ENCODE measurements at places on chromosomes 4 and X.

DNA sequence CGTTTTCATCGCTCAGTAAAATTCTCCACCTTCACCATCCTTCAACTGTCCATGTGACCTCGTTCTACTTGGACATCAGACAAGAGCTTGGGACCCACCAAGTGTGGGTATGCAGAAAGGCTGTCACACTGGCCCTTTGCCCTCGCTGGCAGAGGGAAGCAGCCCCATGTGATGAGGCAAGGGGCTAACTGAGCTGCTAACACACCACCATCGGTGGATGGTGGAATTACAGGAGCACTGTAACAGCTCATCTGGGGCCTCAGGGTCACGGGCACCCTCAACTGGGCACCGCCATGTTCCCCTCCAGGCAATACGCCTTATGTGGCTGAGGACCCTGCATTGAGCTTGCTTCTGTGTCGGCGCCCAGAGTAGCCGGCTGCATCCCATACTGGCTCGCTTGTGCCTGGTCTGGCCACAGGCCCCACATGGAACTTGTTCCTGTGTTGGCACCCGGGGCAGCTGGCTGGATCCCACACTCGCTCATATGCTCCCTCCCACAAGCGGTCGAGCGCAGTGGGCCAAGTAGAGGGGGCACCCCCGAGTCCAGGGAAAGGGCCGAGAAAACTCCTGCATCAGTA, 109.5 kb downstream of the TAB3 start:
- DNase-seq = no peak

- DNase-seq = no peak
Observed at GRCh38 chr4:114019969-114020358, 40.5 kb upstream of the ARSJ start.

DNA sequence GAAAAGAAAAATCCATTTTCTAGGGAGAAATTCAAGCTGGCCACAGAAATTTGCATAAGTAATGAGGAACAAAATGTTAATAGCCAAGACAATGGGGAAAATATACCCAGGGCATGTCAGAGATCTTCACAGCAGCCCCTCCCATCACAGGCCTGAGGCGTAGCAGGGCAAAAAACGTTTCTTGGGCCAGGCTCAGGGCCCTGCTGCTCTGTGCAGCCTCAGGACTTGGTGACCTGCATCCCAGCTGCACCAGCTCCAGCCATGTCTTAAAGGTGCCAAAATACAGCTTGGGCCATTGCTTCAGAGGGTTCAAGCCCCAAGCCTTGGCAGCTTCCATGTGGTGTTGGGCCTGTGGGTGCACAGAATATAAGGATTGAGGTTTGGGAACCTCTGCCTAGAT, 32.1 kb upstream of the TMPRSS11B start:
- no peak for DNase-seq

DNA sequence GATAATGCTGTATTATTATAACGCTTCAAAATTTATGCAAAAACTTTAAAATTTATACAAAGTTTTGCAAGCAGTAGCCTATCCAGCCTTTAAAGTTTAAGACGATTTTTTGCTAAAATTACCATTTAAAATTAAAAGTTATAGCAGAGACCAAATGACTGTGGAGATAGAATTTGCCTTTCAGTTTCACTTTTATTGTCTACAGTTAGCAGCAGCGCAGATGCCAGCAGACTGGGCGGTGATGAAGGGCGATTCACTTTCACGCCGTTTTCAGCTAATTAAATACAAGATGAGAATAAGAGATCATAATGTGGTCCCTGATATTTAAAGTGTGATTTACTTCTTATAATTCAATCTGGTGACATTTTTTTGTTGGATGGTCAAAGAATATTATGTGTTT, 1381.5 kb upstream of the ADGRL3 start:
- DNase-seq = peak; percentile 10

- no peak for DNase-seq
Observed at GRCh38 chrX:39125834-39126233, 324.6 kb downstream of the MID1IP1 start.

DNA sequence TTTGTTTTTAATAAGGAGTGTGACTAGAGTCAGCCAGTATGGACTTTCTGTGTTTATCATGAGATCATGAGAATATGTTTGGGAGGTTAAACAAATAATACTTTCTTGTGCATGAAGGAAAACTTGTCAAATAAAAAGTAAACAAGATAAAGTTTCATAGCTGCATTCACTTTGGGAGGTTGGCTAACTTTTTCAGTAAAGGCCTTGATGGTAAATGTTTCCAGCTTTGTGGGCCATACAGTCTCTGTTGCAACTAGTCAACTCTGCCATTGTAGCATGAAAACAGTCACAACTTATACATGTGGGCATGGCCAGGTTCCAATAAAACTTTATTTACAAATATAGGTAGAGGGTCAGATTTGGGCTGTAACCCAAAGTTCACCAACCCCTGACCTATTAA, 150.4 kb downstream of the MID1 start:
- DNase-seq = no peak

DNA sequence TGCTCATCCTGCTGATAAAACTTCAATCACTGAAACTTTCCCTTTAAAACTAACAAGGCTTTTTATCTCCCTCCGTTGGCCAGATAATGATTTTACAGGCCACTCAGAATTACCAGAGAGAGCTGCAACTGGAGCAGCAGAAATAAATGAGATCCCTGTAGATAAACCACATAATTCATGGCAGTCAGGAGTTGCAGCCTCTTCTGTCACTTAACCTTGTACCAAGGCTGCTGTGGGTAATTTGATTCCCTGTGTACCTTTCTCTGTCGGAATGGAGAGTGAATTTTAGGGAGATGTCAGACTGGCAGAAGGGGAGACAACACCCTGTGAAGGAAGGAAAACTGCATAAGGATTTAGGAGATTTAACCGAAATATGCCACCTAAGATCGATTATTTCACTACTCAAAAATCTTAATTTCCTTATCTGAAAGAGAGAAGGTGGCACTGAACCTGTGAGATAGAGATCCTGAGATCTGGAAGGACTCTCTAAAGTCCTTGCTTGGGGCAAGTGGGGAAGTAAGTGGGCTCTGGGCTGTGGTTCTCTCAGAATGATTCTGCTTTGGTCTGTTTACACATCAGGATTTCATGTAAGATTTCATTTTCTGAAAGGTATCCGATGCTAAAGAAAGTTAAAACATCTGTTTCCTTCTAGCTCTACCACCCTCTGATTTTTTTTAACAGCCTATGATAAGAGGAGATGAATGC, 14.3 kb upstream of the TSPAN5 start:
- no peak for DNase-seq

- peak; percentile 22 for DNase-seq
Observed at GRCh38 chrX:75746891-75747639, 38.0 kb downstream of the MAGEE2 start.

- no peak for DNase-seq
Observed at GRCh38 chrX:49309401-49309981, 6.0 kb downstream of the GAGE10 start.

GRCh38 chrX:75230296-75230695, 43.6 kb upstream of the UPRT start:
- DNase-seq = no peak

DNA sequence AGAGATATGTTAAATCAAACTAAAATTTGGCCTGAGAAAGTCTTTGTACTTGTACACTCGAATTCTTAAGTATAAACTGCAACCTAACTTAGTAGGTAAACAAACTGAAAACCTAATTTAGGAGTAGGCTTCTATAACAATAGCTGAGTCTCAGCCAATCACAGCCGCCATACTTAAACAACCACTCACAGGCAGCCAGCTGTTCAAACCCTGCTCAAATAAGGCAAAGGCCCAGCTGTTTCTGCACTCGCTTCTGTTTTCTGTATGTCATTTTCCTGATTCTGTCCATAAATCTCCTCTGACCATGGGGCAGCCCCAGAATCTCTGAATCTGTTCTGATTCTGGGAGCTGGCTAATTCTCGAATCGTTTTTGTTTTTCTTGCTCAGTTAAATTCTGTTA, 7.8 kb upstream of the PLS3 start:
- DNase-seq = no peak

DNA sequence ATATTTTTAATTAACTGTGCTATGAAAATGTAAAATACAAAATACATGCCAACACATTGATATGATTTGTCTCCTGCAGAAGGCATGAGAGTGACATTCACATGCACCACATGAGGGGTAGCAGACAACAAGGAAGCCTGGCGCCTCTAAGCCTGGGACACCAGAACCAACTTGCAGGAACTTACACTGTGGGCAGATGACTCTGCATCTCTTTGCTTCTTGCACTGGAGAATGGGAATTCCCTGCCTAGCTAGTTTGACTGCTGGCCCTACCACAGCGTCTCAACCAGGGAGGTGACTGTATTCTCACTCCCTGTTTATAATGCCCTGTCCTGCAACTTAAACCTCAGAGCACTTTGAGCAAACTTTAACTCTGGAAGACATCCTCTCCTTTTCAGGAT, 40.5 kb downstream of the PAGE2 start:
- no peak for DNase-seq
